ENCODE measurements at places on chromosomes 6 and 20.

- no peak for DNase-seq
Measured at GRCh38 chr20:19207541-19207940, 4.9 kb upstream of the SLC24A3 start.

- DNase-seq = no peak
Measured at GRCh38 chr6:106448000-106448426, 87.5 kb downstream of the CRYBG1 start.

DNA sequence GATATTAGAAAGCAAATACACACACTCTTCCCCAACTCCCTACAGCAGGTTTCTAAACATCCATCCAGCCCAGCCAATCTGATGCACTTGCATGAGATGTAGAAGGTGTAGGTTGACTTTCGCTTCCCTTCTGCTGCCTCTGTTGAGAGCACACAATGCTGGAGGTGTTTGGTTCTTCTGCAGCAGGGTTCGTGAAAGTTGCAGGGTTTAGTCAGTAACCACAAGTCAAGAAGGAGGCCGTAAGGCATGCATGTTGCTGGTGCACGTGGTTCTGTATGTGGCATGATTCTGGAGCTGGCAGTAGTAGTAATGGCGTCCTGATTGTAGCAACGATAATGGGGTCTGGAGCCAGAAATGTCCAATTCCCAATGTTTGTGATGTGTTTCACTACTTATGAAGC is 53.0 kb downstream of the DEK start:
- no peak for DNase-seq

DNA sequence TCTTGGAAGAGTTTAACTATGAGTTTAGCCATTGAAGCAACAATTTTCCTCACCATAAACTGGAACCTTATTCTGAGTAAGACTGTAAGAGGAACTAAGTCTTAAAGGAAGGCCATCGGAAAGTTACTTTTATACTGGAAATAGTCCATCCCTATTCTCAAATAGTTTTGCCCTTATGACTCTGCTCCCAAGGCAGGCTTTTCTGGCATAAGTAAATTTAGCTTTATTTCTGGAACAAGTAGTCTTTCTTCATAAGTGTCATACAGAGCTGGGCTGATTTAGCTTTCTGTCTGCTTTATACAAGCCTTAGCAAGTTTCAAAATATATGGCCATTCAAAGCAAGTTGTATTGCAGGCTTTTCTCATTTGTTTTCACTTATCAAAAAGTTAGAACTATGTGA is 328.1 kb downstream of the HACE1 start:
- no peak for DNase-seq

- DNase-seq = no peak
Measured at GRCh38 chr6:81450180-81450579, 302.3 kb downstream of the TENT5A start.

DNA sequence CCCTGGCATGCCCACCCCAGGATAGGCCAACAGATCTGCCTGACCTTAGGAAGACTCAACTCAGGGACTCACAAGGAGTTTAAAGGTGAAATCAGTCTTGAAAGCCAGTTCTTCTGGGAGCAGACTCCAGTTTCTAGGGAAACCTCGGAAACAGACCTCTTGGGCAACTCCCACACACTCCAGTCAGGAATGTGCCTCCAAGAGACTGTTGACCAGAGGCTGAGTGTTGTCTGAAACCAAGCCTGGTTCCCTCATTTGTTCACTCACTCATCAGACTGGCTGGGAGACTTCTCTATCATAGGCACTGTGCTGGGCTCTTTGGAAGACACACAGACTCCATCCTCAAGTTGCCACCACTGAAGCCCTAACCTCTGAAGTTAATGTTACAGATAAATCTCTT is 1.8 kb downstream of the TREM1 start:
- DNase-seq = no peak

GRCh38 chr20:45066372-45066771 is 34.6 kb downstream of the KCNS1 start:
- no peak for DNase-seq

DNA sequence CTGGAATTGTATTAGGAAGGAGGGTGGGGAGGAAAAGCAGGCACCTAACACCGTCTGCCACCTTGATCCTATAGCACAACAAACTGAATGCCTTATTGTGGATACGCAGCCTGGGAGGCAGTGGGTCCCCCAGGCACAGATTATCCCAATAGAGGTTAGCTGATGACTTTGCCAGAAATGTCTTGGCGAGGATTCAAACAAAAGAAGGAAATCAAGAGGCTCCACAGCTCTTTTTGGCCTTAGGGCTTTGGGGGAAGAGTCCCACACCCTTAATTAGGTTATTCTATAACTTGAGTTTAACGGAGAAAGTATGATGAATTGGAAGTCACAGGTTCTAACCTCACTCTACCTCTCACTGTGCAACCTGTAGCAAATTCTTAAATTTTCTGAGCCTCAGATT is 102.0 kb downstream of the MRPL14 start:
- no peak for DNase-seq

- DNase-seq = no peak
Measured at GRCh38 chr20:6029538-6029937, 24.3 kb downstream of the LRRN4 start.

DNA sequence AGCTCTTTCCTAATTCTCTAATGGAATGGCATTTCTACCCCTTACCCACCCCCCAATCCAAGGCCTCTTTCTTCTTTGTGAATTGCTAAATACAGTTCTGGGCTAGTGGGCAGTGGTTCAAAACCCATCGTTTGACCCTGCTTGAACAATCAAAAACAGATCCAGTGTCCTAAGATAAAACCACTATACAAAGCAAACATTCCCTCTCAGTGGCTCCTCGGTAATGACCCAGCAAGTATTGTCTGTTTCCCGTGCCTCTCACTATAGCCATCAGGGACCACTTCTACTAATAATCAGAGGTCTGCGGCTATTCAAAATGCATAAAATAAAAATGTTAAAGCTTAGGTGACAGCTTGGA is 143.5 kb upstream of the AKAP12 start:
- no peak for DNase-seq

Measured in dorsolateral prefrontal cortex (tissue), 122 donors.